Astrocyte of the cerebellum (primary cell): ENCODE measurements at places on chromosomes 1 and 21.

GRCh38 chr1:201226178-201226514 is 35.5 kb downstream of the IGFN1 start:
- DNase-seq = no peak

DNA sequence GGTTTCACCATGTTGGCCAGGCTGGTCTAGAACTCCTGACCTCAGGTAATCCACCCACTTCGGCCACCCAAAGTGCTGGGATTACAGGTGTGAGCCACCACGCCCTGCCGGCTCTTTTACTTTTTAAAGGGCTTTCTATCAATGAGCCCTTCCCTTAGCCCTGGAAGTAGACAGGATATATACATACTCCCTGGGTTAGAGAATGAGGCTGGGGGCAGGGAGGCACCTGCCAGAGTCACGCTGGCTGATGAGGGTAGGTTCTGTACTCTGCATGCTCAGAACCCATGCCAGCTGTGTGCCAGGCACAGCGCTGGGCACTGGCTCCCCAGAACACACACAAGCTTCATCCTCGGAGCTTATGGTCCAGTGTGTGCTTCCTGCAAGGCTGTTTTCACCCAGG is 113.6 kb upstream of the IPO9 start:
- DNase-seq = no peak

- no peak for DNase-seq
Measured at GRCh38 chr1:112934577-112934976, 21.4 kb downstream of the SLC16A1 start.

DNA sequence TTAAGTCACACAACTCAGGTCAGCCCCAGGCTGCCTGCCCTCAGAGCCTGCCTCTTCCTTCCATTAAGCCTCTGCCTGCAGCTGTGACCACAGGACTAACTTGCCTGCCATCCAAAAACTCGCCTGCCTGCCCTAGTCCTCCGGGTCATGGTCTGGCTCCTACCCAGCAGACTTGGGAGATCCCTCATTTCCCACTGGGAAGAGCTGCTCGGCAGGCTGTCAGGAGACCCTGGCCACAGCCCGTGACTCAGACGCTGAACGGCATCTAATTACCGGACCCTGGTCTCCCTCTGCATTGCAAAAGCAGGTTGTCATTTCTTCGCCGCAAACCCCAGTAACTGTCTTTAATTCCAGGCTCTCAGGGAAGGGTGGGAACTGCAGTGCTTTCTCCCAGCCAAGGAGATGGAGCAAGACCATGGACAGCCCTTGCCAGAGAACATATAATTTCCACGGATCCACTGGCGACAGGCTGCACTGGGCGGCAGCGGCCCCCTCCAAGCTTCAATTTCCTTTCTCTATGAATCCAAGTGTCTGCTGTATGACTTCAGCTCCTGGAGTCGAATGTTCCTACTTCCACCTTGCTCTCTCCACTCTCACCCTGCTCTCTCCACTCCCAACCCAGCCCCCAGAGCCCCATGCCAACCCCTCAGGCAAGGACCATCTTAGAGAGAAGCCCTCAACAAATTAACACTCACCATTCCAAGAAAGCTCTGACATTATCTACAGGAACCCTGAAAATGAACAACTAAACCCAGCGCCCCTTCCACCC is 20.4 kb downstream of the OLFML2B start:
- peak; percentile 99 for DNase-seq

DNA sequence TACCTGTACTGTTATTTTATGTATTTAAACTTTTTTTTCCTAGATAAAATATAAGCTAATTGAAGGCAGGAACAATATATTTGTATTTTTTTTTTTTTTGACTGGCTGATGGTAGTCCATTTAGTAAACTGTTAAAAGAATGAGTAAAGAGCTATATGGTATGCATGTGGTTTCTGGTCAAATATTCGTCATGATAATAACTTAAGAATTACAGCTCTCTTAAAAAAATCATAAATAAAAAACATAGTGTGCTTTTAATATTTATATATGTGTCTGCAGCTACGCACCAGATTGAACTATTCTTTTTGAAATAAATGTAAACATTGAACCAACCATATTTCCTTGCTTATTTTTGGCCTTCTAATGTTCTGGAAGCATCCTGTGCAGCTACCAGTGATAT is 272.3 kb upstream of the C1orf105 start:
- no peak for DNase-seq
